ENCODE measurements at places on chromosomes 2 and 18. TPM values are rescaled to one million over a fixed set of nuclear protein-coding genes. Genes with fewer than 3 reads are reported as not detected.

Gene FIGN
- total RNA-seq, result 6.1 TPM

Gene CPLX4
- not detected for total RNA-seq

Gene CERKL
- total RNA-seq, result 4.5 TPM

Gene WDR43
- total RNA-seq, result 39.8 TPM

Gene EML4
- 88.5 TPM for total RNA-seq

Gene NBEAL1
- 62.8 TPM for total RNA-seq

Gene SERPINB5
- 0.29 TPM for total RNA-seq

Gene THOC1
- 95.9 TPM for total RNA-seq

Gene CFAP65
- total RNA-seq, result 0.23 TPM

Gene ABCB11
- total RNA-seq, result 0.06 TPM

Gene SAG
- not detected for total RNA-seq

Gene ABCG8
- 1.4 TPM for total RNA-seq

Gene GCG
- not detected for total RNA-seq

Gene NT5DC4
- total RNA-seq, result not detected

Gene LYPD1
- 57.0 TPM for total RNA-seq

Gene LYPD6
- 13.4 TPM for total RNA-seq

Gene LCT
- 0.06 TPM for total RNA-seq

Gene MDH1B
- total RNA-seq, result 7.0 TPM

Gene GNLY
- total RNA-seq, result not detected

Gene DSC1
- total RNA-seq, result 0.47 TPM

Gene HOXD12
- total RNA-seq, result 0.23 TPM

Gene SLC9A2
- 5.7 TPM for total RNA-seq

Gene LNPK
- total RNA-seq, result 29.4 TPM

Gene STARD6
- not detected for total RNA-seq
